NB4 (cell line): ENCODE measurements at places on chromosomes 16 and 17.

DNA sequence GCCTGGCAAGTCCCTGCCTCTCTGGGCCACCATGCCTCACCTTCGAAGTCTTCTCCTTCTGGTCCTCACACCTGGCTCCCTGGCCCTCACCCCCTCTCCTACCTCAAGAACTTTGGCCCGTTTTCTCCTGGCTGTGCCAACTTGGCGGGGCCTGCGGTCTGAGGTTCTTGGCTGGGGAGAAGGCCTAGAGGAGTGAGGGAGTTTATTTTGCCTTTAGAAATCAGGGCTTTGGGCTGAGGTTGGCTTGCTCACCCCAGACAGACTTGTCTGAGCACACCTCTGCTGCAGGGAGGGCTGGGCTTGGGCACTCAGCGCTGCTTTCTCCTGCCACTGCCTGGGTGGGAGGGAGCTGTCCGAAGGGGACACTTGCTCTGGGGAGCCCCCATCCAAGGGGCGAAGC, 23.3 kb upstream of the TAC4 start:
- DNase-seq = no peak

DNA sequence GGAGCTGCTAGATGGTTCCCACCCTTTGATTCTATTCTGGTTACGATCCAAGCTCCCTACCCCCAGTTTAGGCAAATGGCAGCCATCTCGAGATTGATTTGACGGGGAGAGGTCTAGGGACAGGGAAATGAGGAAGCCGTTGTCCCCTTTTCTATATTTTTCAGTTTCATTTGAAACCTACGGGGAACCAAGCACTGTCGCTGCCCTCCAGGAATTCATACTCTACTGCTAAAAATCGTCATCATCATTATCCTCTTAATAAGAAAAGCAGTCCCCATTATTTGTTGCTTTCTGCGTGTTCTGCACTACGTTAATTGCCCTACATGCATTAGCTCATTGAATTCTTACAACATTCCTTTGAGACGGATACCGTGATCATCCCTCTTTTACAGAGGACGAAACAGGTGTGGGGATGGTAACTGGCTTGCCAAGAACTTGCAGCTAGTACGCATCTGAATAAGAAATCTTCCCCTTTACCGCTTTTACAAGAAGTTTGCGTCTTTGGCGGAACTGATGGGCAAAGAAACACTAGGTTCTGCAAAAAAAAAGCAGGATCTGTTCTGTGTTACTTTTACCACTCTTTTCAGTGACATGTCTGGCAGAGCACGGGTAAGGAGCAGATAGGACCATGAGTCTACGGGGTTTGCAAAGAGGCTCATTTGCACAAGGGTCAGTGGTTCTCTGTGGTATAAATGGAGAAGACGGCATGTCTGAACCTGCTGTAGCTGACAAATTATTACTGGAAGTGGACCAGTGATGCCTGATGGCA, 1.1 kb downstream of the CCP110 start:
- DNase-seq = peak; percentile 56

DNA sequence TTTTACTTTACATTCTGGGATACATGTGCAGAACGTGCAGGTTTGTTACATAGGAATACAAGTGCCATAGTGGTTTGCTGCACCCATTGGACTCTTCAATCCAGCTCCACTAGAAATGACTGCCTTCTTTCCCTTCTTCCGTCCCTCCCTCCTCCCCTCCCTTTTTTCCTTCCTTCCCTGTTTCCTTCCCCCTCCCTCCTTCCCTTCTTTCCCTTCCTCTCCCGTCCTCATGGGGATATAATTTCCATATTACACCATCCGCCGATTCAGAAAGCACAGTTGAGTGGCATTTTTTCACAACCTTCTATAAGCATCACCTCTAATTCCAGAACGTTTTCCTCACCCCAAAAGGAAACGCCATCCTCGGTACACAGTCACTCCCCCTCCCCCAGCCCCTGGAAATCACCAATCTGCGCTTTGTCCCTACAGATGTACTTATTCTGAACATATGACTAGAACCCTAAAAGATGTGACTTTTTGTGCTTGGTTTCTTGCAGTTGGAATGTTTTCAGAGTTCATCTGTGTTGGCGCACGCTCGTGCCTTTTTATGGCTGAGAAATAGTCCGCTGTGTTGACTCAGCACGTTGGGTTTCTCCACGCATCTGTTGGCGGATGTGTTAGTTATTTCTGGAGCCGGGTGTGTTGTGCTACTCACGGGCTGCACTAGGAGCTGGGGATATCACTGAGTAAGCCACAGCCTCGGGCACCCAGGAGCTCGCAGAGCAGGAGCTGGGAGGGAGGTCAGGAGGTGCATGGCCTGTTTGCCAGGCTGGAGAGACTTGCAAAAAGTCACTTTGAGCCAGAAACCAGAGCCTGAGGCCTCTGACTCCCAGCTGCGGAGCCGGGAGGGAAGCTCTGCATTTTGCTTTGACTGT, 336.4 kb downstream of the SEC14L1 start:
- DNase-seq = no peak

GRCh38 chr16:78892951-78893733, 707.4 kb downstream of the MAF start:
- peak; percentile 52 for DNase-seq

- DNase-seq = no peak
Observed at GRCh38 chr16:11572301-11572995, 14.3 kb downstream of the LITAF start.

DNA sequence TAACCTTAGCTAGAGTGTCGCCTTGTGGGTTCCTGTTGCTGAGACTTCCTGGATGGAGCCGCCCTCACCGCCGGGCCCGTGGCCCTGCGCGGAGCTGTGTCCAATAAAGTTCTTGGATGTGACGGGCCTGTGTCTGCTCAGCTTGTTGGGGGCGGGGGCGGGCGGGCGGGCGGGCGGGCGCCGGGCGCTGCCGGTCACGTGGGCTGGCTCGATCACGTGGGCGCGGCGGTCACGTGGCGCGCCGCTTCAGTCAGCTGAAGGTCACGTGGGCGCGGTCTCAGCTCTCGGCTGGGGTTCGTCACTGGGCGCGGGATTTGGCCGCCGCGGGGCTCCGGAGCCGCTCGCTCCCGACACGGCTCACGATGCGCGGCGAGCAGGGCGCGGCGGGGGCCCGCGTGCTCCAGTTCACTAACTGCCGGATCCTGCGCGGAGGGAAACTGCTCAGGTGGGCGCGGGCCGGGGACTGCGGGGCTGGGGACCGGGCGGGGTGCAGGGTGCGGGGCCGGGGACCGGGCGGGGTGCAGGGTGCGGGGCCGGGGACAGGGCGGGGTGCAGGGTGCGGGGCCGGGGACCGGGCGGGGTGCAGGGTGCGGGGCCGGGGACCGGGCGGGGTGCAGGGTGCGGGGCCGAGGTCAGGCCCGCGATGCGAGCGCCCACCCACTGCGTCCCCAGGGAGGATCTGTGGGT, at the start of gene AMDHD2:
TSS of gene AMDHD2 (plus strand) at position 275 of the 687 bp plus-strand sequence. CDS start at position 363, 88 bp downstream.
- DNase-seq = peak; percentile 91

DNA sequence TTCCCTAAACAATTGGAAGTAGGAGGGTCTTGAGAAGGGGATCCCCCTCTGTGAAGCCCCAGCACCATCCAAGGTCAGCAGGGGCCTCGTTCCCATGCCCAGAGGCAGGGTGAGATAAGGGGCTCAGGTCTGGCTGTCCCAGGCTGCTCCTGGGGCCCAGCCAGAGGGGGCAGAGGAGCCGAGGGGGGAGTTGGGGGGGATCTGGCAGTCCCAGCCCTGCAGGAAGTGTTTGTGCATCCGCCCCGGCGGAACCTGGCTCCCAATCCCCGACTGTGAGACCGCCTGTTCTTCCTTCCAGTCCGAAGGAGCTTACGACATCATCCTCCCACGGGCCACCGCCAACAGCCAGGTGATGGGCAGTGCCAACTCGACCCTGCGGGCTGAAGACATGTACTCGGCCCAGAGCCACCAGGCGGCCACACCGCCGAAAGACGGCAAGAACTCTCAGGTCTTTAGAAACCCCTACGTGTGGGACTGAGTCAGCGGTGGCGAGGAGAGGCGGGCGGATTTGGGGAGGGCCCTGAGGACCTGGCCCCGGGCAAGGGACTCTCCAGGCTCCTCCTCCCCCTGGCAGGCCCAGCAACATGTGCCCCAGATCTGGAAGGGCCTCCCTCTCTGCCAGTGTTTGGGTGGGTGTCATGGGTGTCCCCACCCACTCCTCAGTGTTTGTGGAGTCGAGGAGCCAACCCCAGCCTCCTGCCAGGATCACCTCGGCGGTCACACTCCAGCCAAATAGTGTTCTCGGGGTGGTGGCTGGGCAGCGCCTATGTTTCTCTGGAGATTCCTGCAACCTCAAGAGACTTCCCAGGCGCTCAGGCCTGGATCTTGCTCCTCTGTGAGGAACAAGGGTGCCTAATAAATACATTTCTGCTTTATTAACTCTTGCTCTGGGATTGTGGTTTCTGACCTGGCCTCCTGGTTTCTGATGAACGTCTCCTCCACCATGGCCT, 14.9 kb downstream of the GPRC5C start:
- peak; percentile 51 for DNase-seq

DNA sequence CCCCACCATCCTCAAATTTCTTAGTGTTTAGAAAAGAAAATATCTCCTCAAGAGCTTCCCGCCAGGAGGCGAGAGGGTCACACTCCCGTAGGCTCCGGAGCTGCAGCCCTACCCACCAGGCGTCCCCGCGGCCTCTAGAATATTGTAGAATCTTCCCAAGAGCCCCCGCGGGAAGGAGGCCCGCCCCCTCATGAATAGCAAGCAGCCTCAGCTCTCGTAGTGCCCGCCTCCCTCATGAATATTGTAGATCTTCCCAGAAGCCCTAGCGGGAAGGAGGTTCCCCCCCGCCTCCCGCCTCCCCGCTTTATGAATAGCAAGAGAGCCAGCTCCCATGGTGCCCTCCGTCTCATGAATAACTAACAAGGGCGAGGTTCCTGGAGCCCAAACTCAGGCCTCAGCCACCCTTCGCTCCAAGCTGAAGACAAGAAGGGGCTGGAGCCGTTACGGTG, at the start of gene FBXO47:
TSS of gene FBXO47 (minus strand) at position 114 of the 449 bp plus-strand sequence. CDS start 4,378 bp downstream, outside the sequence.
- no peak for DNase-seq

GRCh38 chr16:4763791-4764190, 3.2 kb downstream of the ZNF500 start:
- DNase-seq = no peak
